ENCODE measurements at places on chromosomes 2 and 18. TPM values are rescaled to one million over a fixed set of nuclear protein-coding genes. Genes with fewer than 3 reads are reported as not detected.

DNA sequence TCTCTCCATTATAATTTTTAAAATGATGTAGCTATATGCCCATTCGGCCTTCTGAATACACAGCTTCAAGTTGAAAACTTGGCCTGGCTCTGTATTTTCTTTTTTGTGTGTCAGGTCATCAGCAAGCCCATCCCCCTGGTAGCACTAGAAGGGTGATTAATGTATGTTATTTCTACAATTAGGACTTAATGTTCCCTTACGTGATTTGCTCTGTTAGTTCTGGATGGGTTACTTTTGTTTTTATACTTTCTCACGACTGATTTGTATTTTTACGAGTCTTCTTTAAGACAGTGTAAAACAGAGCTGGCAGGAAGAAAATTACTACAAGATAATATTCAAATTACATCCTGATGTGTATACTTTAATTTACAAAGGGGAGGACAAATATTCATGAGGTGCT is 88.4 kb upstream of the RGPD4 start:
- DNase-seq: peak; percentile 2

GRCh38 chr2:58871469-58872142 is 630.5 kb upstream of the FANCL start:
- no peak for DNase-seq

- DNase-seq: no peak
These were observed 9.7 kb downstream of the KLHL29 start for GRCh38 chr2:23394700-23395099.

- no peak for DNase-seq
These were observed 226.0 kb upstream of the ITGA4 start for GRCh38 chr2:181231151-181231550.

DNA sequence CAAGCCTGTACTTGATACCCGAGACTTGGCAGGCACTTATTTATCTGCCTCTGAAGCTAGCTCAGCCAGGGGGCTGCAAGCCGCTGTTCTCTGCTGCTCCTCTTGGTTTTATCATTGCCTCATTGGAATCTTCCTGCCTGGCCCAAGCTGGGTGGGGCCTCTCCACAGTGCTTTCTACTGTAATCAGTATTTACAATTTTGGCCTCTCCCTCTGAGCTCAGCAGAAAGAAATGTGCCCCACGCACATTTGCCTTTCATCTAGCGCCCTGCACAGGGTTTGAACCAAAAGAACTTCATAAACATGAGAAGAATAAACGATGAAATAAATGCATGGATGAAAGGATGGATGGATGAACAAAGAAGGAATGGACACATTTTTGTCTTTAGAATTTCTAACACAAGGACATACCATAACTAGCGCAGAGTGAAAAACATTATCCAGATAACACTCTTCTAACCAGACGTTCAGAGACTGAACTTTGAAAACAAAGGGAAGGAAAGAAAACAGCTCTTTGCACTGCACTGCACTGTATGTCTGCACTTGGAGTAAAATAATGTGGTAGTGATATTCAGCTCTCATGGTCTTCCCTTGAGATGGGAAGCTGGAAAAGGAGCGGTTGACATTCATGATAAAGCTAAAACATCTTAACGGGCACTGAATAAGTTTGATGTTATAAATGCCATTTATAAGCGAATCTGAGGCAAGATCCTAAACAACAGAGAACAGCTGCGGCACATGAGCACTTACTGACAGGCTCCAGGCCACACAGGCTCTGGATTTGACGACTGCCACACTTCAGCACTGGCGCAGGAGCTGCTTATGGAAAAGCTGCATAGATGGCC is 86.8 kb upstream of the SP3 start:
- peak; percentile 58 for DNase-seq

The UPP2 gene
- 0.16 TPM for total RNA-seq

- DNase-seq: no peak
These were observed 76.1 kb downstream of the COL3A1 start for GRCh38 chr2:189050165-189050712.
